Tibial nerve (tissue), 4 donors: ENCODE measurements at places on chromosomes 4 and X. TPM values are rescaled to one million over a fixed set of nuclear protein-coding genes. Genes with fewer than 3 reads are reported as not detected.

DNA sequence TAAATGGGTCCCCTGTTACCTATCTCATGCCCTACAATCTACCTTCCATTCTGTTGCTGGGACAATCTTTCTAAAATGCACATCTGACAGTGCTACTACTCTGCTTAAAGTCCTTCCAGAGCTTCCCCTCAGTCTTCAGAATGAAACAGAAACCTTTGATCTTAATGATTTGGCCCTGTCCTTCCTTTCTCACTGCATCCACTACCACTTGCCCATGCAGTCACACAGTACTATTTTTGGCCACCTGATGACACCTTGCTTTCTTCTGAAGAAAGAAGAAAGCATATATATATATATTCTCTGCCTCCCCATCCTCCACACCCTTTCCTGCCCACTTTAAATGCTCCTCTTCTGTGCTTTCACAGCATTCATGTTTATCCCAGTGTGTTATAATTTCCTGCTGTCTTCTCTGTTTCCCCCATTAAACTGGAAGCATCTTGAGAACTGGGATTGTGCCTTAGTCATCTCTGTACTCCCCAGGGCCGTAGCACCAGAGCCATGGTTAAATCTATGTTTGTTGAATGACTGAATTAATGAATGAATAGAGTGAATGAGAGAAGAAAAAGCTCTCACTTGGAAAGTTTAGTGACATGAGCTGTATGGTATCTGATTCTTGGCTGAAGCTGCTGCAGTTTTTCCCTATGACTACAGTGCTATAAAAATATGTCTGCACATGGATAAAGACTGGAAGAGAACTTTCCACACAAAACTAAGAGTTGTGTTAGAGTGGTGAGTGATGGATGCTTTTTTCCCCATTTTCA, 56.2 kb downstream of the RTL9 start:
- no peak for DNase-seq

OTC gene
- 3.3 TPM for total RNA-seq

HMGN5 gene
- 7.2 TPM for total RNA-seq

LRIT3 gene
- 0.60 TPM for total RNA-seq

PTPN13 gene
- total RNA-seq, result 113 TPM

BANK1 gene
- 4.5 TPM for total RNA-seq

DNA sequence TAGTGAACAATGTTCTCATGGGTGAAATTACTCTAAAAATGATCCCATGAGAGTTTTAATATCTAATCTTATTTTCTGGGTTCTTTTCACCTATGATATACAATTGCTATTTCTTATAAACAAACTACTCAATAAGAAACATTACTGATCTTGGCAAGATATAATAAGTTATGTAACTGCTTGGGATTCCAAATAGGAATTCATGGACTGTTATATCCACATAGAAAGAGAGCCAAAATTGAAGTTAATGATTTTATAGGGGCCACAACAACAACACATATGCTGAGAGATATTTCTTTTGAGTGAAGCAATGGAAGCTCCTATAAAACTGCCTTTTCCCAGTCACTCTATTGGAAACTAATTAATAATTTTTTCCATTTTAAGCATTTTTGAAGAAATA, 90.4 kb upstream of the TLL1 start:
- DNase-seq, result no peak

XPNPEP2 gene
- total RNA-seq, result 10.0 TPM

- DNase-seq, result no peak
Observed at GRCh38 chr4:85747882-85748491, 273.0 kb downstream of the ARHGAP24 start.

TEX13D gene
- not detected for total RNA-seq

HERC5 gene
- total RNA-seq, result 2.1 TPM

DNA sequence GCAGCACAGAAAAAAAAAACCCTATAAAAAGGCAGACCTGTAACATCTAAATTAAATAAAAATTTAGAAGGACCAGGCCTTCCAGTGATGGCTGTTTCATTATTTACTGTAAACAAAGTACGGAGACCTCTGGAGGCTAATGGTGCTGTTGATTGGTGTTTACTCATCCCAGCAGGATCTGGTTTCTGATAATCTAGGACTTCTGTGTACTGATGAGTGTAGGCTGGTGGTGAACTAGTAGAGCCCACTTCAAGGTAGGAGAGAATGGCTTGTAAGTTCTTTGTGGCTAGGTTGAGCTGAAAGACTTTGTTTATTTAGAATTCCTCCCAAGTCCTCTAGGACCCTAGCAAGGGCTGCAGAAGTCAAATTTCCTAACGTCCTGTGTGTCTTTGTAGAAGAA, 398.1 kb upstream of the PITX2 start:
- no peak for DNase-seq
